ENCODE measurements at places on chromosomes 1 and 21.

- no peak for DNase-seq
Observed at GRCh38 chr1:222061711-222062359, 319.9 kb upstream of the DUSP10 start.

GRCh38 chr1:84426376-84426775, 28.1 kb downstream of the DNASE2B start:
- no peak for DNase-seq

- no peak for DNase-seq
Observed at GRCh38 chr21:25501462-25501861, 105.8 kb downstream of the MRPL39 start.

DNA sequence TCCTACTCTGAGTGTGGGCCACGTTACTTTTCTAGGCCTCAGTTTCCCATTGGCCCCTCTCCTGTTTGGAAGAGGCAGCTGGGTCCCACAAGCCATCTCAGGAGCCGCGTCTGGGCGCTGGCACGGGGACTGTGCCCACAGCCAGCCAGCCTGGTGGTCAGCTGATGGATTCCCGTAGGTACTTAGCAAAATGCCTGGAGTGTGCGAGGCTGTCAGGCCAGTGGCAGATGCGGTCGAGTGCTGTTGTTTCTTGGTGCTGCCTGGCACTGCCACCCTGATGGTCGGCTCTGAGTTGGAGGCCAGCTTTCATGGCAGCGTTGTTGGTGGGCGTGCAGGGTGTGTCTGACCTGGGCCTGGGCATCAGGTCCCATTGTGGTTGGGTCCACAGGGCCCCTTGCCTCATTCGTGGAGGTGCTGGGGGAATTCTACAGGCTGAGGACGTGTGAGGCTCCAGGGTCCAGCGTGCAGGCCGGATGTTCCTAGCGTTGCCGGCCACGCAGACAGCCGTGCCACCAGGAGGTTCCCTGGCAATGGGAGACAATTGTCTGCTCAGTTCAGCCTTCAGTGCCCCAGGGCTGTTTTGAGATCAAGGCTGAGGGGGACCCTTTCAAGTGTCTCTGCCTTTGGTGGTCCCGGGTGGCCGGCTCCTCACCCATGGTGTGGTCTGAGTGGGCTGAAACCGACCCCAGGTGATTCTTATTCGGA, 20.9 kb downstream of the SKI start:
- DNase-seq = no peak

GRCh38 chr1:99674115-99675064, 28.5 kb downstream of the PALMD start:
- DNase-seq = no peak

DNA sequence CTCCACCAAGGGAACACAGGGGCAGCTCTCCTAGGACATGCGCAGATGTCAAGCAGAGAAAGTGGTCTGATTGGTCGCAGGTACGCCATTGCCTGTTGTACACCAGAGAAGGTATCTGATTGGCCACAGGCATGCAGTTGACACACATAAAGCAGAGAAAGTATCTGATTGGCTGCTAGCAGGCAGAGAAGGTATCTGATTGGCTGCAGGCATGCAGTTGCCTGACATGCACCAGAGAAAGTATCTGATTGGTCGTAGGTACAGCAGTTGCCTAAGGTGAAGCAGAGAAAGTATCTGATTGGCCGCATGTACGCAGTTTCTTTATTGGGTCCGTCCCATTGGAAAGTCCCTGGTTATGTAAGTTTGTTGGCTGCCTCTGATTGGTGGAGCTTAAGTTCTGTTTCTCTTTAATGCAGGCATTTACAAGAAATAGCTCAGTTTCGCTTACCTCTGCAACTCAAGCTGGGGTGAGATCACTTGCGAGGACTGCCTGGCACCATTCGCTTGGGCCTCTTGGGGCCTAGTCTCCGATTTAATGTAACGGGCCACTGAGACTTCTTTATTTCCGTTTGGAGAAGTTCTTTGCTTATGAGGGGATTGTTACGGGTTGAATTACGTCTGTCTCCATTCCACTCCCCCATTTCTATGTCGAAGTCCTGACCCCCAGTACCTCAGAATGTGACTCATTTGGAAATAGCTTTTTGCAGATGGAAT, 74.2 kb downstream of the SIK1 start:
- DNase-seq = no peak

DNA sequence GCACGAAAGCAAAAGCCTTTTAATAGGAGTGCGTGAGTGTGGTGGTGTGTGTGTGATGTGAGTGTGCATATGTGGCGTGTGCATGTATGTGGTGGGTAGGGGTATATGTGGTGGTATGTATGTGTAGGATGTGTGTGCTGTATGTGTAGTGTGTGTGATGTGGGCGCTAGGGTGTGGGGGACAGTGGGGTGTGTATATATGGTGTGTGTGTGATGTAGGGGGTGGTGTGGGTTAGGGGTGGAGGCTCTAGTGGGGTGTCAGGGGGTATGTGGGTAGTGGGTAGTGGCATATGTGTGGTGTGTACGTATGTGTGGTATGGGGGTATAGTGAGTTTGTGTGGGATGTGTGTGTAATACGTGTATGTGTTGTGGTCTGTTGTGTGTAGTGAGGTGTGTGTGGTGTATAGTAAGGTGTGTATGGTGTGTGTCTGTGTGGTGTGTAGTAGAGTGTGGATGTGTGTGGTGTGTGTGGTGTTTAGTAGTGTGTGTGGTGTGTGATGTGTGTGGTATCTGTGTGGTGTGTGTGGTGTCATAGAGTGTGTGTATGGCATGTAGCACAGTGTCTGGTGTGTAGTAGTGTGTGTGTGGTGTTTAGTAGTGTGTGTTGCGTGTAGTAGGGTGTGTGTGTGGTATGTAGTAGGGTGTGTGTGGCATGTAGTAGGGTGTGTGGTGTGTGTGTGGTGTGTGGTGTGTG, 86.0 kb downstream of the SYT2 start:
- no peak for DNase-seq

GRCh38 chr1:211935448-211935970, 99.8 kb downstream of the INTS7 start:
- no peak for DNase-seq

DNA sequence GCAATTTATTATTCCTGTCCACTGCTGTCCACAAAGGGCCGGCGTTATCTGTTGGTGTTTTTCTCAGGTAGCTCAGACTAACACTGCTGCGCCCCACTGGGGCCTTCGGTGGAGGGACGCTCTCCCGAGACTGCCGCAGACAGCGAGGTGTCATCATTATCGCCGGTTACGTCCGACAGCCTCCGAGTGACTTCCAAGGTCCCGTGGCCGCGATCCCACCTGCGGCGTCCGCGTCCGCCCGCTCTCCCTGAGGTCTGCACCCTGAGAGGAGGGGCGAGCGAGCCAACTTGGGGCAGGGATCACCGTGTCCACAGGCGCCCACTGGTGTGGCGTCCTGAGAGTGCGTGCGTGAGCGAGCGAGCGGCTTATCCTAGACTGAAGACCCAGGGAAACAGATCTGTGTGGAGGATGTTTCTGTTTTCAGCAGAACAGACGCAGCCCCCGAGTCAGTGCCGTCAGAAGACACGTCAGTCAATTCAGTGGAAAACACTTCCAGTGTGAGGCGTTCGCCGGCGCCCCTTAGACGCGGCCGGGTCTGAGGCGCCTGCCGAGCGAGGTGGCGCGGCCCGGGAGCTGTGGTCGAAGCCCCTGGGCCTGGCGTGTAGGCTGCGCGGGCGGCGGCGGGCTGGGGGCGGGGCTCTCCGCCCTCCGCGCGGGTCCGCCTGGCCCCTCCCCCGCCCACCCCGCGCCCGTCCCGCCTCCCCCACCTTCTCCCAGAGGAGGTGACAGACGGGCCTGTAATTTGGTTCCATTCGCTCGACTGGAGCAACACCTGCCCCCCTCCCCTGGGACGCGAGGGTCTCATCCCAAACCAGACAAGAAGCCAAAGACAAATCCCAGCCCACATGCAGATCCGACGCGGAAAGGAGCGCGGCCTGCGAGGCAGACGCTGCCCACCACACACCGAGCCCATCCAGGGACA, 12.6 kb downstream of the NHLH2 start:
- DNase-seq = no peak

DNA sequence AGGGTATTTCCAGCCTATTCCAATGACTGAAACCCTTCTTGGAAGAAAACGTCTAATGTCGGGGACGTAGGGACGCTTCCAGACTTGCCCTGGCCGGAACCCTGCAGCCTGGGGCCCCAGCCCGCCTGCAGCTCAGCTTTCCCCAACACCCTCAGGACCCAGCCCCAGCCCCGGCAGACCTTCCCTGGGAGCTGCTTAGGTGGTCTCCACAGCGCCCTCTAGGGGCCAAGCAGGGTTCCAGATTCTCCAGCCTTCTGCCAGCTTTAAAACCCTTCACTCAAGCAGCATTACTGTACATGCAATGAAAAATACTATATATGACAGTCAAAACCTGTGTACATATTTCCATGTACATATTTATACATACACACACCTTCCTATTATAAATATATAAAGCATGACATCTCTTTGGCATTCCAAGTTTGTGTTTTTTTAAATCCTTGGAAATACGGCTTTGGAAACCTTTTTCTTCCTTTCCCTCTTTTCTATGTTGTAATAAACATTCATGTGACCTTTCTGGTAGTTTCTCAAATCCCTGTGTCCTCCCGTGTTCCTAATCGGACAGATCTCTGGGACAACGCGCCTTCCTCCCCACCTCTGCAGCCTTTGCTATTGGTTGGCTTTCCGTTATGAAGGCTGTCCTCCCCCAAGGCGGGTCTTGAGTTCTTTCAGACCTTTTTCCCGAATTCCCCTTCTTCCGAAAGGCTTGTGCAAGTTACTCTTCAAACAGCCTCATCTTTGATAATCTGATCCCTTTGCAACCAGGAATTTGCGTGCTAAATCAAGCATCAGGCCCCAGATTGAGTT, 60.3 kb downstream of the STUM start:
- peak; percentile 42 for DNase-seq

GRCh38 chr1:23800400-23801337, at the start of gene GALE:
Gene GALE, minus strand, starts transcription at chr1:23800754. Its CDS starts 1,747 bp downstream, at chr1:23799007.
- peak; percentile 97 for DNase-seq

DNA sequence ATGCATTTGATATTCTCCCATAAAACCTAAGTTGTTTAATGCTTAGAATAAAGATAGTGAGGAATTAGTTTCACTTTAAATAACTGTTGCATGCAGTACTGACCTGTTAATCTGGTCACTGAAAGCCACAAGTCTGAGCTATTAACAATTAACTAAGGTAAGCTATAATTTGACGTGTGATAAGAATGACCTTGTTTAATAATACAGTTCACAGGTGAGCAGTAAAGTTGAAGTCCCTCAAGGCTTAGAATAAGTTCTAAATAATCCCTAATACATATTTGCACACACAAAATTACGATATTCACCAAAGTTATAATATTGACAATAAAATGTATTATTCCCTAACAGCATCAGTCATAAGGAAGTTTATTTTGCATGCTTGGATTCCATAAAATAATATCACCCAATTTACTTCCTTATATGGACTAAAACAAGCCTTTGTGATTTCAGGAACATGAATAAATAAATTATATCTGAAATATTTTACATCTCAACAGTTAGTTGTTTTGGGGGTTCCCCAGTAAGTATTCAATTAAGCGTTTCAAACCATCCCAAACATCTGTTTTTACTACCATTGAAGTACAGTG, 70.6 kb upstream of the CHRM3 start:
- DNase-seq = no peak

GRCh38 chr1:117268535-117269455, 58.1 kb upstream of the VTCN1 start:
- DNase-seq = no peak

DNA sequence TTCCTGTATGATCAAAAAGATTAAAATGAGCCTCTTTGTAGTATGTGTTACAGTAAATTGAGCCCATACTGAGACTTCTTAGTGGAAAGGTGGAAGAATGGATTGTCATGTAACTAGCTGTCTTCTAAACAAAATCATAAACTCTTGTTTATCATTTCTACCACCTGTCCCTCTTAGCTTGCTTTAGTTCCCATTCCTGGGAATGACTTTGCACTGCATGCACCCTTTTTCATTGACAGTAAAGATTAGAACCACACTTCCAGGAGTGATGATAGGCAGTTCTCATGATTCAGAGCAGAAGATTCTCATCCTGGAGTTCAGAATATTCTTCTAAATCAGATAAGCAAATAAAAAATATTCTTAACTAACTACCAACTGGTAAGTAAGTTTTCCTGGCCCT, 28.0 kb downstream of the DENND2D start:
- DNase-seq = no peak

DNA sequence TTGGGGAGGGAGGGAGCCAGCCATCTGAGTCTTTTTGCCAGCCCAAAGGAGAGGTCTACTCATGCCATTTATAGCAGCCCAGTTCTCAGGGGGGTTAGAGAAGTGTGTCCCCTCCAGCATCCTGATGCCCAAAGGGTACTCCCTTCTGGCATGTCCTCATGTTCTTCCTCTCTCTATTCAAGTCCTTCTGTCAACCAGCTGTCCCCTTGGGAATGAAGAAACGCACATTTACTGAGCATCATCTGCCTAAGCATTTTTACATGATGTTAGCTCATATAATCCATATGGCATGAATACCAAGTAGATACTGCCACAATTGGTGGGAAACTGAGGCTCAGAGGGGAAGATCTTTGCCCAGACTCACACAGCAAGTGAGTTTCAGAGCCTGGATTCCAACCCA, 14.8 kb upstream of the TACSTD2 start:
- no peak for DNase-seq

- DNase-seq = no peak
Observed at GRCh38 chr1:183094351-183094750, 71.1 kb downstream of the LAMC1 start.

- DNase-seq = no peak
Observed at GRCh38 chr1:119115311-119115710, 25.1 kb downstream of the WARS2 start.

GRCh38 chr1:178614286-178614685, 101.4 kb downstream of the TEX35 start:
- no peak for DNase-seq

- DNase-seq = no peak
Observed at GRCh38 chr1:165942062-165942461, 114.6 kb downstream of the UCK2 start.

GRCh38 chr1:14083706-14084105, 383.7 kb downstream of the PRDM2 start:
- no peak for DNase-seq

DNA sequence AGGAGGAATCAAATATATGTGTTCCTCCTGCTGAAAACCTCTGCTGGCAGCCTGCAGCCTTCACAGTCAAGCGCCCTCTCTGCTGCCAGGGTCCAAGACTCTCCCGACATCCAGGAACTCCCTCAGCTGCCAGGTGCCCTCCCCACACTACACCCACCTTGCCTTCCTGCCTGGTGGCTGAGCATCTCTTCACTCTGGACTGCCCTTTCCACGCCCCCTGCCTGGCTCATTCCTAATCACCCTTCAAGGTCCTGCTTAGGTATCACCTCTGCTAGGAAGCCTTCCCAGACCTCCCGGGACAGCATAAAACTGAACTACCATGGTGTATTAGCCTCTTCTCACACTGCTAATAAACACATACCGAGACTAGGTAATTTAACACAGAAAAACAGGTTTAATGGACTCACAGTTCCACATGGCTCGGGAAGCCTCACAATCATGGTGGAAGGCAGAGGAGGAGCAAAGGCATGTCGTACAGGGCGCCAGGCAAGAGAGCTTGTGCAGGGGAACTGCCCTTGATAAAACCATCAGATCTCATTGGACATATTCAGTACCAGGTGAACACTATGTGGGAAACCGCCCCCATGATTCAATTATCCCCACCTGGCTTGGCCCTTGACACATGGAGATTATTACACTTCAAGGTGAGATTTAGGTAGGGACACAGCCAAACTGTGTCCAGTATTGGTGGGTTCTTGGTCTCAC, 15.3 kb downstream of the LDLRAD1 start:
- no peak for DNase-seq

- no peak for DNase-seq
Observed at GRCh38 chr21:16873176-16873575, 639.7 kb upstream of the CXADR start.

Data from stimulated activated CD8-positive, alpha-beta memory T cell treated with anti-CD3 and anti-CD28 coated beads, Interleukin-15, amount 100 ng/mL, for 1 hour (primary cell).